Retina (tissue), 1 donor: ENCODE measurements at places on chromosomes 7 and 10.

DNA sequence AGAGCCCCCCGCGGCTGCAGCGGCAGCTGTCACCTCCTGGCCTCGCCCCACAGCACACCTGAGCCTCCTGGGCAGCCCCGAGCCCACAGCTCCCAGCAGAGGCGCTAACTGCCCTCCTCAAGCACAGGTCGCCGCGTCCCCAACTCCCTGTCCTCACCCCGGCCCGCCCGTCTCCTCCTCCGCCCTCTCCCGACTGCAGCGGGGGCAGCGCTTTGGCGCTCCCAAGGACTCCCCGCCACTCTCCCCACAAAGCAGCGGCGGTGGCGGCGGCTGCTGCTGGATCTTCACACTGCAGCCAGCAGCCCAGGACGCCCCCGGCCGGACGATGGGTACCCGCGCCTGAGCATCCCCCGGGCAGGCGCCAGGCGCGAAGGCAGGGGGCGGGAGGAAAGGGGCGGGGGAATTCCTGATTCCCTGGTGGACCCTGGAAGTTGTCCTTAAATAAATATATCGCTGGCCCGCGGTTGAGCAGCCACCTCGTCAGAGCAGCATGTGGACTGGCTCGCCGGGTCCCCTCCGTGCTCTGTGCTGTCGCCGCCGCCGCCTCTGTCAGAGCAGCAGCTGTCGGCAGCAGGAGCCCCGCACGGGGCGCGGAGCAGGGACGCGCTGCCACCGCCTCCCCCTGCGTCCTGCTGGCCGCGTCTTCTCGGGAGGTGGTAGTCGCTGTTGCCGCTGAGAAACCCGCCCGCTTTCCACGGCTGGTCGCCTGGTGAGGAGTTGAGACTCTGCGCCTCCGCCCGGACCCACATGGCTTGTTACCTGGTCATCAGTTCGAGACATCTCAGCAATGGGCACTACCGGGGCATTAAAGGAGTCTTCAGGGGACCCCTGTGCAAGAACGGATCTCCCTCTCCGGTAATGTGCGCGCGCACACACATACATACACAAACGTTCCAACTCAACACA, at the start of gene ZNF804B:
ZNF804B (plus strand) TSS at position 471 of the 906 bp plus-strand sequence; CDS start at position 748, 277 bp downstream.
- peak; percentile 82 for DNase-seq

GRCh38 chr10:1643161-1643907, 94.0 kb downstream of the ADARB2 start:
- DNase-seq = peak; percentile 58

GRCh38 chr10:80462981-80463741, 9.1 kb downstream of the TSPAN14 start:
- DNase-seq = peak; percentile 60

DNA sequence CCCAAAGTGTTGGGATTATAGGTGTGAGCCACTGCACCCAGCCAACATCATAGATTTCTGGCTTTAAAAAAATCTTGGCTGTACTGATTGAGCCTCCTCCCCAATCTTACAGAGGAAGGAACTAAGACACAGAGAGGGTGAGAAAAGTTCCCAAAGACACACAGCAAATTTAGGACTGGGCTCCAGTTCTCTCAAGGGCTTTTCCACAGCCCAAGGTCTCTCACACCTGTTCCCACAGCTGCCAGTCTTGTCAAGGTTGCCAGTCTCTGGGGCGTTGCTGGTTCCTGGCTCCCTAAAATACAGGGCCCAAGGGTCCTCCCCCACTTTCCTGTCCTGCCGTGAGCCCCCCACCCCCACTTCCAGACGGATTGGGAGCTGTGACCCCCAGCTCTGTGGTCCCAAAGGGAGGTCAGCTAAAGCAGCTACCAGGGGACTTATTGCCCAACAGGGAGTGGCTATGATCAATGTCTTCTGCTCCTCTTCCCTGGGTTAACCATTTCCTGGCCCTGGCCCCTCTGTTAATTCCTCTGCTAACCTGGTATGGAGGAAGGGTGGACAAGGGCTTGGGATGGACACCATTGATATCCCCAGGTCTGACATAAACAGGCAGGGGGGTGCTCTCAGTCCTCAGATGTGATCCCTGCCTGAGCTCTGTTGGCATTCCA, 3.1 kb upstream of the ZAN start:
- DNase-seq = no peak

DNA sequence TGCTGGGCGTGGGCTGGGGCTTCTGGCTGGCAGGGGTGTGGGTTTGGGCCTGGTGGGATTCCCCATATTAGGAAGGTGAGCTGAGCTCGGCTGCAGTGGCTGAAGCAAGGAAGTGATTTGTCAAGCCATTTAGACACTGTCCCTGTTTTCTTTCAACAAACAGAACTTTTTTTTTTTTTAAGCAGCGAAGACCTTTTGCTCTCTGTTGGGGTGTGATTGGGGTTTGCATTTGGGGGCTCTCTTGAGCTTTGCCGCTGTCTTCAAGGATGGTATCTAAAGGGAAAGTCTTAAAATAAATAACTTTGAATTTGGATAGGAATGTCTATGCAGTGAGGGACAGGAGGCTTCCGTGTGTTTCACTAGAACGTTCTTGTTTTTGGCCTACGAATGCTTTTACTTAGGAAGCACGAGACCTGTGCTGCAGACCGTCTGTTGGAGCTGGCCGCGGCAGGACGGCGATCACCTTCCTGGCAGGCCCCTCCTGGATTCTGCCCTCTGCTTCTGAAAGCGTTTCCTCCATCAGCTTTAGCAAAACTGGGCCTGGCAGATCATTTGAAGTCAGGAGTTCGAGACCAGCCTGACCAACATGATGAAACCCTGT, 43.9 kb downstream of the FOXK1 start:
- DNase-seq = no peak

- no peak for DNase-seq
Measured at GRCh38 chr7:77995717-77996116, 197.1 kb downstream of the PHTF2 start.

DNA sequence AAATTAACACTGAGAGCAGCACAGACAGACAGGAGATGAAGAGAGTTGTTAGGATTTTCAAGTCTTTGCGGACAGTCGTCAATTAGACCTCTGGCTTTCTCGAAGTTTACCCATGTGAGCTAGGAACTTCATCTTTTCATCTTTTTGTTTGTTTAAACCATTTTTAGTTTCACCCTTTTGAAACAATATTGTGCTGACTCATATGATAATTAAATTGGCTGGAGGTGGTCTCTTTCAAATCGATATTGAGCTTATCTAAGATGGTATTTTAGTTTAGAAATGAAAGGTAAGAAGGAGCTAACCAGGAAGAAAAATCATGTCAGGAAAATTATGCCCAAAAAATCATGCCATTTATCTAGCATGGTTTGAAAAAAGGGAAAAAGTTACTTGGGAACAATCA, 415.8 kb upstream of the SEMA3A start:
- DNase-seq = no peak

GRCh38 chr10:131161087-131161486, 150.4 kb downstream of the TCERG1L start:
- DNase-seq = no peak

GRCh38 chr10:28082316-28082715, 83.4 kb upstream of the ODAD2 start:
- no peak for DNase-seq

GRCh38 chr7:35483568-35483967, 211.4 kb downstream of the HERPUD2 start:
- no peak for DNase-seq

DNA sequence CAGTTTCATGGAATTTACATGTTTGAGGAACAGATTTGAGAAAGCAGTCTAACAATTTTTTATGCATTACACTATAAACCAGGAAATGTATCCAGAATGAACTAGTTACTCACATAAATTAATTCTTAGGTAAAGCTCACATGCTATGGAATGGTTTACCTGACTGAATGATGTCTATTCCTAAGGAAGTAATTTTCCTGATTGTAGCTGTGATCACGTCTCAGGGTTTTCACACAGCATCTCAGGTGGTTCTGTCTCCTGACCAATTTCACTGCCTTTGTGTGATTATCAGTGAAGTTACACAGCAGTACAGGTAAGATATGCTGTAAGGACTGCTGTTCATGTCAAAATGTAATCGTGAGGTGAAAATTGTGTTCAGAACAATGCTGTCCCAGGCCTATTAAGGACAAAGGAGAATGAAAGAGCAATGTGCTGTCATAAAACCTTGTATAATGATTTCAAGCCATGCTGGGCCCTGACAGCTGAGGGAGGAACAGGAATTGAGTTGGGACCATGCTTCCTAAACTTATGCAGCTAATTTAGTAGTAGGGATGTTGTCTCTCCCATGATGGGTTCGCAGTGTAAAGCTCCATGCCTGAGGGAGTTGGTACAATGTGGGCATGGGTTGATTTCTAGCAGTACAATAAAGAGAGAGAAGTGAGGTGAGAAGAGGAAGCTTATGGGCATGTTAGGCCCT, 631.8 kb downstream of the NRG3 start:
- DNase-seq = no peak

DNA sequence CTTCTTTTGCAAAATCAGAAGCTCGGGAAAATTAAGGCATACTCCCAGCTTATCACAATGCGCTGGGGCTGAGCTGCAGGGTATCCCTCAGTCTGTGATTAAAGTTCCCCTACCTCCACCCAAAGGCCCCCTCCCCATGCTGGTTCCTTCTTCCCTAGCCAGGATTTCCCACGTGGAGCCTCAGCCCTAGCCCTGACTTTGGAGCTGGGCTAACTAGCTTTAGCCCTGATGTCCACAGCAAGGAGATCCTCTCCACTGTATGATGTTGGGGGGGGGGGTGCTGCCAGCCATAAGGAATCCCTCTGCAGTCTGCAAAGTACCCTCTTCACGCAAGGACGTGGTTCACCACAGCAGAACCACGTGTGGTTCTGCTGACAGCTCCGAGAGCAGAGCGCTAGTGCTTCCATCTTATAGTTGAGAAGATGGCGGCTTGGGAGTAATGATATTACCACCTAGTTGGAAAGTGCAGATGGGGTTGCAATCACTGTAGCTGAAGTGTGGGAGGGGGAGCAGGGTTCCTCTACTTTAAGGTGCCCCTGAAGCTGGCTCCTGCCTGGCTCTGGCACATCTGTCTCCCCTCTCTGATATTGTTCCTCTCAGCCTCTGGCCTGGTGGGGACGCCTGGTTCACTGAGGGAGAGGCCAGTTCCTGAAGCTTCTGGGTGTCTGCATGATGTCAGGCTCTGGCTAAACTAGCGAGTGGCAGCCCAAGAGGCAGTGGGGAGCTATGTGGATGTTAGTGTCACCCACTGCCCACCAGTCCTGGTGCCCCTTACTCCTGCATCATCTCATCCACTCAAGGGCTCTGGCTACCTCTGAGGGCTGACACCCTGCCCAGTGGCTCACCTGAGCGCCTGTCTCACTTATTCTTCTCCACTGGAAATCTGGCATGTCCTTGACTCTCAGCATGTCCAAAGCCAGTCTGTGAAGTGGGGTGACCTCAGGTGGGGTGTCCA, 270.7 kb downstream of the RPS24 start:
- no peak for DNase-seq

- DNase-seq = no peak
Measured at GRCh38 chr10:35019041-35020024, 70.8 kb downstream of the CUL2 start.

DNA sequence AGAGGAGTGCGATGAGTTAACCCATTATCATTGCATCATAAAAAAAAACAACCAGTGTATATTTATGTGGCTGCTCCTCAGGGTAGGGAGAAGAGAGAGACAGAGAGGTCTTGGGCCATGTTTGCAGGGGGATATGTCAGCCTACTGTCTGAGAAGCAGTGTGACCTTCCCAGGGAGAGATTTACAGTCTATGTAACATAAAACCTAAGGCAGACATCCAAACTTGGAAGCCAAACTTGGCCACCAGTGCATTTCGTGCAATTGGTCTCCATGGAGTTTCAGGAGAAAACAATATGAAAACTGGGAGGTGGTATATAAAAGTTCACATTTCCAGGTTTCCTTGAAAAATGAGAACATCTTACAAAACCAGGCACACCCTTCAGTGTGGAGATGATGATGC, 85.9 kb upstream of the CXCL12 start:
- DNase-seq = no peak

DNA sequence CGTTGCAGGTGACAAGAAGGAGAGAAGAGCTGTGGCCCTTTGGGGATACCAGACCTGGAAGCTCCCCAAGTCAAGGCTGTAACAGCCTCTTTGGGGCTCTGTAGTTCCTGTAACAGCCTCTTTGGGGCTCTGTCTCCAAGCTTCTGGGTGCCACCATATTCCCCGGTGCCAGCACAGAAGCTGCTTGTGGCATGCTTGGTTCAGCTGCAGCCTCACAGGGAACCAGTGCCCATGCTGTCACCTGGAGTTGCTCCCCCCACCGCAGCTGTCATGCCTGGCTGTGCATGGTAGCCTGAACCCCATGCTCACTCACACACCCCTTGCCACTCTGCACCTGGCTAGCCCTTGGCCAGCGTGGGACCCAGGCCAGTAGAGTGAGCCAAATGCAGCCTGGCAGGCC, 109.1 kb downstream of the ELAPOR2 start:
- DNase-seq = no peak

DNA sequence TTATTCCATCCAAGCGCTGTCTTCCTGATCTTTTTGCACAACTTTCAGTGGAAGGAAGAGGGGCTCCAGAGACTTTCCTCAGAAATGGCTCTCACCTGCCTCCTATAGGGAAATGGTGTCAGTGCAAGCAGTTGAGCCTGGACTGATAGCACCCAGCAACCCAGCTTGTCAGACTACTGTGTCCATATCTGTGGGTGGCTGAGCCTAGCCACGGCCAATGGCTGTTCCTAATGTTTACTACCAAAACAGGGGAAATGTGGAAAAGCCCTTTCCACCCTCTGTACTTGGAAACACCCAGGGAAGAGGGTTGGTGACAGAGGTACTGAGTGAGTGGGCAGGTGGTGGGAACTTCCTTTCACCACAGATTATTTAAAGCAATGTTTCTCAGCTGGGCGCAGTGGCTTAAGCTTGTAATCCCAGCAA, 4.3 kb upstream of the YKT6 start:
- peak; percentile 68 for DNase-seq

DNA sequence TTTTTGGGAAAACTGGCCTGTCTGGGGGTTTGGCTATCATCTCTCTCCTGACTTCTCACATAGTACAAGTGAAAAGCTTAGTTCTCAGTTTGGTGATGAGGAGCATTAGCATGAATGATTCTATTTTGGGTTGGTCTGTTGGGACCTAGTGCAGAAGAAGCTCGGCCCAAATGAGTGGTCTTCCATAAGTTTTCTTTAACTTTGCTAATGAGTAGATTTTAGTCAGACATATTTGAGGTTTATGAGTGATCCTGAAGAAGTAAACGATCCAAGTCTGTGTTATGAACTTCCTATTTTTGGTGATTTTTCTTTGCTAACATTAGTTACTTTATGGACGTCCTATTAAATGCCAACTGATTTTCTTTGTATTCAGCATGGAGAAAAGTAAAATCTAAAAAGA, 51.7 kb upstream of the CALD1 start:
- no peak for DNase-seq

- DNase-seq = no peak
Measured at GRCh38 chr10:60186315-60187071, 203.2 kb downstream of the ANK3 start.

- peak; percentile 86 for DNase-seq
Measured at GRCh38 chr10:72254813-72255568, 18.7 kb upstream of the DDIT4 start.

GRCh38 chr10:86868353-86868752, 89.1 kb downstream of the MMRN2 start:
- DNase-seq = peak; percentile 50
